Right forelimb (tissue), 1 donor: ENCODE measurements at places on chromosomes 12 and 14.

GRCh38 chr12:18320036-18320617 is 58.8 kb downstream of the PIK3C2G start:
- DNase-seq: no peak

DNA sequence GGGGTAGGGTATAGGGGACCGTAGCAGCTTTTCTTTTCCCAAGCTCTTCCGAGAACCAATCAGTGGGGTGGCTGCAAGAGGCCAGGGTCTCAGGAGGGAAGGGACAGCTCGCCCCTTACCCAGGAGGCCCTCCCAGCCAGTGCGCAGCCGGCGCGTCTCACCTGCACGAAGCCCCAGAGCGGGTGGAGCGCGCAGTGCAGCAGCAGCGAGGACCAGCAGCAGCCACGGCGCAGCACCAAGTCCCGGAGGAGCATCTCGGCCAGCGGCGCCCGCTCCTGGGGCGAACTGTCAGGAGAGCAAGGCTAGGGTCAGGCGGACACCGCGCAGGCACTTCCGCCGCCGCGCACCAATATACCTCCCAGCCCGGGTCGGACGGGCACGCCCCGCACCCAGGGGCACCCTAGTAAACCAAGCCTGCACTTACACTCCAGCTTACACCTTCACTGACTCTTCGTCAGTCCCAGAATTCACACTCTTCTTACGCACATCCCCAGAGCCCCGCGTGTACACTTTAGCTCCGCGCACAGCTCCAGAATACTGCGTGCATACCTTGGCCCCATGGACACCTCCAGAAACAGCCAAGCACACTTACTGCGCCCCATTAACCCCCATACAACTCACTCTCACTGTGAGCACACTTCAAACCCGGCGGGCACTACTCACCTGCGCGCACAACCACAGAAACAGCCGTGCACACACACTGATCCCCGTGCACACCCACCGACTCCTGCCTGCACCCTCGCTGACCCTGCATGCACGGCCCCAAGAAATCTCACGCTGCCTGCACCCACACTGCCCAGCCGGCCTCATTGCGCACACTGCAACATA is 606 bp downstream of the PRIMA1 start:
- DNase-seq: no peak

- DNase-seq: no peak
Measured at GRCh38 chr14:31898838-31899528, 178.1 kb upstream of the ARHGAP5 start.

GRCh38 chr12:113889076-113889475 is 77.0 kb downstream of the RBM19 start:
- no peak for DNase-seq

- DNase-seq: no peak
Measured at GRCh38 chr14:61033855-61034254, 52.8 kb downstream of the SLC38A6 start.

GRCh38 chr14:74469548-74470518 is 23.3 kb downstream of the NPC2 start:
- DNase-seq: no peak

- DNase-seq: no peak
Measured at GRCh38 chr14:65565948-65566347, 153.4 kb downstream of the FUT8 start.

DNA sequence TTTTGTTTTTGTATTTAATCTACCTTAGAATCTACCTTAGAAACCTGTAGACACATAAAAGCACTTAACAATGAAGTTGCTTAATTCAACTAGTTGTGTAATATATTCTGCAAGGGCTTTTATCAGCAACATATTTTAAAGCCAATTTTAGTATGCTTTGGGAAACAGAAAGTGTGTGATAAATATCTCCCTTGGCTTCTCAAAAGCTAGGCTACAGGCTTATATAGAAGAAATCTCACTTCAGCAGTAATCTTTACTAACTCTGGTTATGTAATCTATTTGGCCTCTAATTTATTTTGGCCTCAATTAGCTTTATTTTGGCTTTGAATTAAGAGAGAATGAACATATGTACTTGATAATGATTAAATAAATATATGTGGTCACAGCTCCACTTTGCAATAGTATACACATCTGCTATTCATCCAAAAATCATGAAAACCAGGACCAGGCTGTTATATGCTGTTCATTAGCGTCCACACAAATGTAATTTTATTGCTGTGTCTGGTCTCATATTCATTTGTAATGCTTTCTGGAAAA is 37.2 kb downstream of the LRP6 start:
- DNase-seq: no peak

- DNase-seq: no peak
Measured at GRCh38 chr12:113515082-113515856, 43.6 kb upstream of the LHX5 start.

DNA sequence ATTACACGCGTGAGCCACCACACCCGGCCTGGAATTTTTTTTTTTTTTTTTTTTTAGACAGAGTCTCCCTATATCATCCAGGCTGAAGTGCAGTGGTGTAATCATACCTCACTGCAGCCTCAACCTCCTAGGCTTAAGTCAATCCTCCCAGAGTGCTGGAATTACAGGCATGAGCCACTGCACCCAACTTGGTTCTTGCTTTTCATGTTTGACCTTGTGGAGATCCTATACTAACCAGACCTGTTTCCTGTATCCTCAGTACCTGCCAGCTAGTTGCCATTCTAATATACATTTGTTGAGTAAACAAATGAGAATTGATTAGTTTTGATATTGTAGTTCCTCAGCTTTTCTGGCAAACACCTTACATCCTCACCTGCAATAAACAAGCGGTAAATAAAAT is 3.2 kb upstream of the VSIG10 start:
- DNase-seq: no peak

GRCh38 chr14:93395231-93395630 is 35.5 kb upstream of the UNC79 start:
- DNase-seq: no peak

DNA sequence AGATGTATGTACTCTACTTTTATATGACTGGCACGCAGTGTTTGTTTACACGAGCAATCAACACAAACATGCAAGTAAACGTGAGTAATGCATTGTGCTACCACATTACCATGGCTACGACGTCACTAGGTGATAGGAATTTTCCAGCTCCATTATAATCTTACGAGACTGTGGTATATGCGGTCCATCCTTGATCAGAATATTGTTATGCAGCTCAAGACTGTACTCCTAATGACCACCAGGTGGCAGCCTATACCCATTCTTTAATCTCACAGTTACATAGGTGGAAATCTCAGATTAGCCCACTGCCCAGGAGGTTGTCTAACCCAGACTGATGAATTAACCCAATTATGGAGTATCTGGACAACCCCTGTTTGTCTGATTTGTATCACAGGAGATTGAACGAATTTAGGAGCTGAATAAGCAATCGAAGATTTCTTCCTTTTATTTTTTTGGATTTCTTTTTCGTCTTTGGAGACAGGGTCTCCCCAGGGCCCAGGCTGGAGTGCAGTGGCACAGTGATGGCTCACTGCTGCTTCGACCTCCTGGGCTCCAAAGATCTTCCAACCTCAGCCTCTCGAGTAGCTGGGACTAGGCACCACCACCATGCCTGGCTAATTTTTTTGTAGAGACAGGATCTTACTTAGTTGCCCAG is 8.7 kb upstream of the TESPA1 start:
- peak; percentile 54 for DNase-seq

DNA sequence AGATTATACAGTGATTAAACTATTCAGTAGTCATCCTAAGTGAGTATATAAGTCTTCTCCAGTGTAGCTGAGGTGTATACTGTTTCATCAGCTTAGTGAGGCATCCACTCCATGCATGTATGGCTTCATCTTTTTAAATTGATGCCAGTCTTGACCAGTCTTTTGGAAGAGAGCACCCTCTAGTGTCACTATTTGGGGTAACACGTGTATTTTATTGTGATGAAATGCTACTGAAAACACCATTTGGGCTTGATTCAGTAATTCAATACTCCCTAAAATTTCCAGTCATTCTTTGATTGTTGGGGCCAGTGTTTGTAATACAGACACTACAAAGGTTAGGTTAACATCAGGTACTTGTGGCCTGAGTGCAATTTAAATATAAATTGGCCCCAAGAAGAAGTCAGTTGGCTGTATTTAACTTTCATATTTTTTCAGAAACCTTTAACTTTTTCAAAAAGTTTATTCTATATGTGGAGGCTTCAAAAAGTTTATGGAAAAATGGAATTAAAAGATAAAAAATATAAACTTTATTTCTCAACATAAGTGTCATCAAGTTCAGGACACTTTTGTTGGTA is 35.3 kb downstream of the MIPOL1 start:
- DNase-seq: no peak

- DNase-seq: no peak
Measured at GRCh38 chr14:40623643-40624042, 983.0 kb upstream of the LRFN5 start.

DNA sequence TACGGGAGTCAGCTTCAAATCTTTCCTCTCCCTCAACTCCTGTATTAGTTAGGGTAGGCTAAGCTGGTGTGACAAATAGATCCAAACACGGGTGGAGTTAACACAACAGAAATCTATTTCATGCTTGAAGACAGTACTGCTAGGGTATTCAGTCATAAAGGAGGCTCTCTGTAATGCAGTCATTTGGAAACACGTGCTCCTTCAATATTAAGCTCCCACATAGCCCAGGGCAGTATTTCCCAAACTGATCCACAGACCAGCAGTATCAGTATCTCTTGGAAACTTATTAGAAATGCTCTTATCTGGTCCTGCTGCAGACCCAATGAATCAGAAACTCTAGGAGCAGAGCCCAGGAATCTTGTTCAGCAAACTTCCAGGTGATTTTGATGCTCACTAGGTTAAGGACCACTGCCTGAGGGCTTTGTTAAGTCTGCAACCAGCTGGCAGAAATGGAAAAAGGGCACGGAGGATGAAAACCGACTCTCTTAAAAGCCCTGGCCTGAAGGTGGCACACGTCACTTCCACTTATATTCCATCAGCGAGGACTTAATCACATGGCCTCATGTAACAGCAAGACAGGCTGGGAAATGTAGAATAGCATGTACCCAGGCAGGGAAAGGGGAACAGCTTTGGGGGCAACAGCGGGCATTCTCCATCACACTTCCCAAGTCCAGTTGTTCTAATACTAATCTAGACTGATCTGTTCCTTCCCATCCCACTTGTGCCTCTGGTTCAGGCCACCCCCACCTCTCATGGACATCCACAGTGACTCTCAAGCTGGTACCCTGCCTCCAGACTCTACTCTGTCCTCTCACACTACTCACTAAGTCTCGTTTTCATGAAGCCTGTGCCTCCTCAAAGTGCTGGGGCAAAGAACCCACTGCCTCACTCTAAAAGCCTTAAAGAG is 38.2 kb upstream of the RIC8B start:
- no peak for DNase-seq

DNA sequence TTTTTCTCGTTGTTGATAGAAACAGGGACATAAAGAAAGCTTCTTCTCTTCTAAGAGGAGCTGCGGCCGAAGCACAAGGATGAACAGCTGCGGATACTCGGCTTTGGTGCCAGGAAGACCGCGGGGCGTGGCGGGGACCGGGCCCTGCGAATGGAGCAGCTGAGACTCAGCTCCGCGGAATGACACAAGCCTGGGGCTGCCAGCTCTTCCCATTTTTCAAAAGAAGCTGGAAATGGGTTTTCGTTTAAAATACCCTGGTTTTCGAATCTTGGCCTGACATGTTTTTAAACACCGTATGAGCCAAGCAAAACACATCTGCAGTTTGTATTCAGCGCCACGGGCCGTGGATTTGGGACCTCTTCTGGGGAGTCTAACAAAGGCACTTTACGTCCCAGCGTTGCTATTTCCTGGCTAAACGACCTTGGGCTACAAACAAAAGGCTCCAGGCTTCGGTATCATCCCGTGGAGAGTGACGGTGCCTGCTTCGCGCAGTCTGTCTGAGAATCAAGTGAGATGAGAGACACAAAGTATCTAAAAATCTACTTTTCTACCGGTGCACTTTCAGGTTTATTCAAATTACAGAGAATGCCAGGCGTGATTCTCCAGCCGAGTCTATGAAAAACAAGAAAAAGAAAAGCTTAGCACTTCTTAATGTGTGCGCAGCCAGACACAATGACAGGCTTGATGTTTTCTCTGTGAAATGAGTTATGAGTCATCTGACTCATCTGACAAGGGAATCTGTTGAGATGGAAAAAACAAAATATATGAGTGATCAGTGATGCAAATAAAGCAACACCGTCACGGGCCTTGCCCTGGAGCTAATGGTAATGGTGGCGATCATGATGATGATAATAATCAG is 114.0 kb upstream of the TMEM132D start:
- DNase-seq: peak; percentile 69

- DNase-seq: no peak
Measured at GRCh38 chr12:123465084-123465483, 7.1 kb downstream of the SNRNP35 start.

DNA sequence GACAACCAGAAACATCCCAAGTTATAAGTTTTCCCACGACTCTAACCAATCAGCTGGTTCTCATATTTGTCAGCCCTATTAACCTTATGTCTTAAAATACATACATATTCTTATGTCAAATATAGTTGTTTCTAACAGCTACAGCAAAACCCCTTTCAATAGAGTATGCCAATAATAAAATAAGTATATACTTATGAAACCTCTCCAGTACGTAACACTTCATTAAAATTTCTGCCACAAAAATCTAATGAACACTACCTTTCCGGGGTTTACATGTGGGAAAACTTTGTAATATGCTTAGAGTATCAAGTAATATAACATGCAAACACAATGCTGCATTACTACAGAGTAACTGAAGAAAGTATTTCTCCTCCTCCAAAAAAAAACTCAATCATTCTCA is 1.8 kb downstream of the LRP6 start:
- DNase-seq: no peak

DNA sequence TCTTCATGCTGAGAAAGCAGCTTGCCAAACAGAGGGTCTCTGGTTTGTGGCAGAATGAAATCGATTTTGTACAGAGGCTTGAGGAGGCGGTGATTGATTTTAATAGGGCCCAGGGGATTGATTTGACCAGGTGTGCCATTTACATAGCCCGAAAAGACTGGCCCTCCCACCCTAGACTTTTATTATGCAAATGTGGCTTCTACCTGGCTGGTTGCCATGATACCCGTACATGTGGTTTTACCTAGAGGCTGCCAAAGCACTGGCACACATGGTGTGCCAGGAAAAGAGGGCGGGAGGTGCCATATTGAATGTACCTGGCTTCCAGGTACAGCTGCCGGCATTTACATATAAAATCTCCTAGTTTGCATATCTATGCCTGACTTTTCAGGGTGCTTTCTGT is 18.0 kb upstream of the GUCY2C start:
- DNase-seq: no peak

GRCh38 chr12:24363177-24363754 is 413.8 kb upstream of the SOX5 start:
- DNase-seq: no peak

GRCh38 chr14:30322819-30323218 is 236.1 kb upstream of the G2E3 start:
- no peak for DNase-seq
